Amniotic stem cell (primary cell): ENCODE measurements at places on chromosomes 2 and 18.

- no peak for DNase-seq
These were observed 21.9 kb downstream of the FOSL2 start for GRCh38 chr2:28414583-28414982.

- no peak for DNase-seq
These were observed 32.3 kb upstream of the REG3A start for GRCh38 chr2:79191816-79192215.

DNA sequence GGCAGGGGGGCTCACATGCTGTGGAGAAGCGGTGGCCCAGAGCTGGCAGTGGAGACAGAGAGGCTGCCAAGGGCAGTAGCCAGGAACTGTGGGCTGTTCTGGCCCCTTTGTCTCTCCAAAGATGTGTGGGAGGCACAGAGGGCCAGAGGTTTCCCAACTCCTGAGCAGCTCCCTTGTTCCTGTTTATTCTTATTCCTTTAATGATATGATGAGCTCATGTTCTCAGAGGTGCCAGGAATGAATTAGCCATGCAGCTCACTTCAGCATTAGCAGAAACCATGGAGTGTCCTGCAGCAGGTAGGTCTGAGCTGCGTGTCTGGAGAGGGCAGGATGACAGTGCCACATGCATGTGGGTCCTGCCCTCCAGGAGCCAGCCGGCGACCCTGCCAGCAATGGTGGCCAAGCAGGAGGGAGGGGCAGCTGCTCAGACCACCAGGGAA lies 77.9 kb upstream of the FZD7 start:
- no peak for DNase-seq

DNA sequence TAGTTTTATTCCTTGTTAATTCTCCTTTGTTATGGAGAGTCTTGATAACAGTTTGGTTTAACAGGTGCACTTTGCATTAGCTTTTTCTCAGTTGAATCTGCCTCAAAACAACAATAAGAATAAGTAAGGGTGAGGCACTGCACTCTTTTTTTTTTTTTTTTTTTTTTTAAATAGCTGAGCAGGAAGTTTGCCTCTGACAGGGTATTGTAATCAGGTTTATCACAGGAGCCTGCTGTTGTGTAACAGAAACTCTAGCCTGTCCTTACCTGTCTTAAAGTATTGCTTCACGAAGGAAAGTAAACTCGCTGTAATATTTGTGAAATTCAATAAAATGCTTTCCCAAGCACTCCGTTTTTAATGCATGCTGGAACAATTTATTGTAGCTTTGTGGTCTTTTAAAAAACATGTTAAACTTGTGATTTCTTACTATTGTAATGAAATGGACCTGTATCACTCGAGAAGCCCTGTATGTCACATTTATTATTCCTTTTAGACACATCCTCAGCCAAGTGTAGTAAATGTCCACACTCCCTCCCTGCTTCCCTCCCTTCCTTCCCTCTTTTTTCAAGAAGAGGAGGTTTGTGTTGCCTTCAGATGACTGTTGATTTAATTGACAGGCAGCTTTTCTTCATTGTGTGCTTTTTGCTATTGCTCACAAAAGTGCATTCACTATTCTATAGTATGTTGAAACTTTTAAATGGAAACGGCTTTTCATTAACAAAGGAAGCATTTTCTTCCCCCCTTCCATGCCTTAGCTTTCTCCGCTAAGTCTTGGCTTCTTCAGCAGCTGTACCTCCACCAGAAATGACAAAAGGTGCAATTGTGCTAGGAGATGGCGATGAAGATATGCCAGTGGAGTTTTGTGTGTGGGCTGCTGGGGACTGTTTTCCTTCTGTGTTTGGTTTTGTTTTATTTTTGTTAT lies 52.7 kb downstream of the TAF1B start:
- DNase-seq = no peak

DNA sequence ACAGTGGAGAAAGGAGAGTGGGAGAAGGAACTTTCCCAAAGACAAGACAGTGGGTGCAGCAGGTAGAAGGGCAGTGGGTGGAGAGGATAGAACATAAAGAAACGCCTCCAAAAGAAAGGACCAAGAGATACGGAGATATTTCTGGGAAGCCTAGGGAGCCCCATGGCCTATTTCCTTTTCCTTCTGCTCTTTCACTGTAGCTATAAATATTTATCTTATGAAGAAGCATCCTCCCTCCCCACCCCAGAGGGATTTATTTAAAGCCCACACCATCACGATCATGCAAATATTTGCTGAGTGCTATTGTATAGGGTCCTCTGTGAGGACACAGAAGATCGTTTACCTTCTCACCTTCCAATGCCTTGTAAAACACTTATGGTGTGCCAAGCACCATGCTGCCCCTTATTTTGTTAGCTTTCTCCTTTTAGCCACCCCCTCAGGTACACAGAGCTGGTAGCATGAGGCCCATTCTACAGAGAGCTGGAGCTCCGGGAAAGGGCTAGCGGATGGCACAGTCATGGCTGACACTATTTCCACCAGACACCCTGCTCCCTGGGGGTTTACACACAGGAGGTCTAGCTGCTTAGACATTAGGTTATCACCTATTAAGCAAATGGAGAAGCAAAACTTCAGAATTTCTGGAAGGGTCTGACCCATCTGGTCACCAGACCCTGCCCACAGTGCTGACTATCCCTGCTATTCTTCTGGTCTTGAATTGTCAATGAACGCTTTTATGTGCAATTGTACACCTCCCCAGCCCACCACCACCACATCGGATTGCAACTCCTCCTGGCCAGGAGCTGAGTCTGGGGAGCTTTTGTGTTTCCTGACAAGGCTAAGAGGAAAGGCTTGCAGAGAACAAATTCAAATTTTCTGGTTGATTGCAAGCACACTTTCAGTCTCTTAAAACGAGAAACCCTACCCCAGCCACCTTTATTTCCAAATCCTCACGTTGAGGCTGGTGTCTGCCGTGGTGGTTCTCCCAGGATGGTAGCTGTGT lies 91.8 kb upstream of the KLF7 start:
- DNase-seq = no peak

DNA sequence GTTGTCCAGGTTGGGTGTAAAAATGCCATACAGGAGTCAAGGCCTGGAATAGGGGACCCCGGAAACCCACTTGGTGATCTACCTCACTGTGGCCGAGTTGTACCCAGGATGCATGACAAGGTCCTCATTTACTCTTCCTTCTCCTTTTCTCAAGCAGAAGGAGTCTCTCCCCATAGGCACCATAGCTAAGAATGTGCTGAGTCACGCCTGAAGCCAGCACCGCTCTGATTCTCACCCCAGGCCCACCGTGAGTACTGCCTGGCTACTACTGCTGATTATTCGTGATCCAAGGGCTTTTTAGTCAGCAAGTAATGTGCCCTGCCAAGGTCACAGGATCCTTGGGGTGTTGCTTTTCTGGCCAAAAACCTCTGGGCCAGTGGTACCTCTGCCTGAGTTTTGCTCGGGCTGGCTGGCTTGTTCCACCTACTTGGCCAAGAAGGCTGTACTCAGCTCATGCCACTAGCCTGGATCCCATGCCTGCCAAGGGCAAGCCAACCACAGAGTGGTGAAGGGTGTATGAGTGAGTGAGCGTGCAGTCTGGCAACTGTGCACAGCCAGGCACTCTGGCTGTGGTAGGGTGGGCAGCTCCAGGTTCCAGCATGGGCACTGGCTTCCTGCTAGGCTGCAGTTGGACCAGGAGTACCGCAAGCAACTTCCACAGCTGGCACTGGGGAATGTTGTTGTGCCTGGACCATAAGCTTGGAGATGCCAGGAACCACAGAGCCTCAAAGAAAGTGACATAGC lies 650.1 kb upstream of the VRK2 start:
- no peak for DNase-seq

DNA sequence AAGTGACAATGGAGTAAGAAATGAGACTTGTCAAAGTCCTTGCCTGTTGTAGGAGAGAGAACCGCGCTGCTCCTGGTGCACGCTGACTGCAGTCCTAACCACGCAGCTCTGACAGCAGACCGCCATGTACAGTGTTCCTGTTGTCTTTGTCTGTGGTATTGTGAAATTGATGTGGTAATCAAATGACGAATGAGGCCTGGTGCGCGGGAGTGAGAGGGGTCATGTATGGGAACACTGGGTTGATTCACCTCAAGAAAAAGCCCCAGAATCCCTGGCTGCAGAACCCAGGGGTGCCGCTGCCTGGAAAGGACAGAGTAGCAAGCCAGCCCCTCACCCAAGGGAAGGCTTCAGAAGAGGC lies 64.0 kb downstream of the INPP4A start:
- no peak for DNase-seq

DNA sequence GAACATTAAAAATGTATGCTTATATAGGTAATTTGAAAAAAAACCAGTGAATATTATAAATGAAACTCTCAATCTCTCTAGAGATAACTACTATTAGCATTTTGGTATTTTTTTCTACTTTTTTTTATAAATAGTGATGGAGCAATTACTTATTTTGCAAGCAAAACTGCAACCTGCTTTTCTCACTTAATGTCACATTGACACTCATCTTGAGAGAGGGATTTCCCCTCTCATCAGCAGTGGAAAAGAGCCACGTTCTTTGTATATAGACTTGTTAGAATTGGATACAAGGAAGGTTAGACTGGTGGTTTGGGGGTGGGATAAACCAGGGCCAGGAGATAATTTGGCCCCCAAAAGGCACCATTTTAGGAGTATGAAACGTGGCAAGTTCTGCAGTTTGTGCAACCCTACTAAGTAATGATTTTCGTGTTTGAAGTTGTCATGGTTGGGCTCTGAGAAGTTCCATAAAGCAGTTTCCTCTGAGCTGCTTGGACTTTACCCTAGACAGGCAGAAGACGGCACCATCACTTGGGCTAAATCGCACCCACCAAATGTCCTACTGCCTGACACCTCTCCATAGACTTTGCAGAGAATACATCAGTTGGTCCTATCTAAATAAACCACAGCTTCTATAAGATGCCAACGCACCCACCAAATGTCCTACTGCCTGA lies 194.0 kb downstream of the ACTR3 start:
- DNase-seq = no peak

GRCh38 chr2:178480227-178481181 lies at the start of gene PLEKHA3:
Gene PLEKHA3 (plus strand): TSS chr2:178480457. CDS start chr2:178480870, 413 bp downstream.
- peak; percentile 86 for DNase-seq

GRCh38 chr2:230925879-230926765 lies 1.1 kb upstream of the GPR55 start:
- DNase-seq = no peak

- DNase-seq = no peak
These were observed 3.0 kb upstream of the ATP6V1B1 start for GRCh38 chr2:70932631-70933230.

- no peak for DNase-seq
These were observed 102.7 kb upstream of the TAF1B start for GRCh38 chr2:9740382-9741073.

GRCh38 chr2:111712940-111713515 lies 171.0 kb downstream of the ANAPC1 start:
- no peak for DNase-seq

DNA sequence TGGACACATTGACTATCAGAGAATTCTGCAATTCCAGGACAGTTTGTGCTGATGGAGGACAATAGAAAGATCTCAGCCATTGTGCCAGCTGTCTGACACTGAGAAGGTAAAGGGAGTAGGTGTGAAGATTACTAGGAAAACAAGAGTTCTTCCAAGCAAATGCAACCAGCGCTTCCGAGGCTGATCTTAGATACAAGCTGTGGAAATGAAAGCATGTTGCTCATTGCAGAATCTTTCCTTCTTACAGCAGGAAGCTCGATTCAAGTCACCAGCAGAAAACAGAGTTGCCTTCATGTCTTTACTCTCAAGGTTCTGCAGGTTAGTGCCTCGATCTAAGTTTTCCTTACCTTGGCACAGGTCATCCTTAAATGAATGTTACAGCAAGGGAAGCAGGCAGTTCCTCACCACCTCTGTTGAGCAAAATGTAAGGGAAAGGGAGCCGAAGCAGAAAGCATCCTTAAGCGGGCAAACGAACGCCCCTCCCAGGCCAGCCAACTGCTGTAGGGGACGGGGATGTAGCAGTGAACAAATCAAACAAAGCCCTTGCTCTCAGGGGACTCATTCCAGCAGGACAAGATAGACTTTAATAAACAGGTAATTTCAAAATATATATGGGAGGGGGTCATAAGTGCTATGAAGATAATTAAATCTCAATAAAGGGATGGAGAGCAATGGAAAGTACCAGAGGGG lies 54.3 kb downstream of the MARCHF4 start:
- no peak for DNase-seq

GRCh38 chr2:66271777-66272176 lies 163.1 kb upstream of the MEIS1 start:
- DNase-seq = no peak

DNA sequence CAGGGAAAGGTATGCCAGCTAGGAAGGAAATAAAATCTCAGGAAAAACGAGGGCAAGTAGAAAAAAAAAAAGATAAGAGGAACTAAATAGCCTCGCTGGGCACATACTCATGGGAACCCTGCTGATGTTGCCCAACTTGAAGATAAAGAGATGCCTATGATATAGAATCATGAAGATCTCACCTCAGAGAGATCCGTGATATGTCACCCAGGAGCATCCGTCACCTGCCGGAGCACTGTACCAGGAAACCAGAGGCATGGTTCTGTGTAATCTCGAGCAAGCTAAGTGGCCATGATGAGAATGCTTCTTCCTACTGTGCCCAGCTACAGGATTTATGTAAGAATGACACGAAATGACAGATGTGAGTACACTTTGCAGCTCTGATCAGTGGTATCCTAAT lies 40.0 kb downstream of the CYP1B1 start:
- no peak for DNase-seq

DNA sequence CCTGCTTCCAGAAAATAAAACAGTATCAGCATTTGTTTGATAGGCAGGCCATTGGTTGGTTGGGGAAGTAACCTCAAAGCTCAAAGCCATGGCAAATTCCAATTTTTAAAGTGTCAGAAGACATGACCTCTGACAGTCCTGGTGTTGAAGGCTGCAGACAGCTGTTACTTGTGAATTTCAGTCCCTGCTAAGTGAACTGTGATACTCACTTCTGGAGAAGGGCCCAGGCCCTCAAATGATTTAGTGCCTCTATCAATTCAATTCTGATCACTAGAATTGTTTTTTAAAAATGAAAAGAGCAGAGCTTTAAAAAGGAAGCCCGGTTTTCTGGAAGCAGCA lies 23.1 kb downstream of the MRPL44 start:
- no peak for DNase-seq

DNA sequence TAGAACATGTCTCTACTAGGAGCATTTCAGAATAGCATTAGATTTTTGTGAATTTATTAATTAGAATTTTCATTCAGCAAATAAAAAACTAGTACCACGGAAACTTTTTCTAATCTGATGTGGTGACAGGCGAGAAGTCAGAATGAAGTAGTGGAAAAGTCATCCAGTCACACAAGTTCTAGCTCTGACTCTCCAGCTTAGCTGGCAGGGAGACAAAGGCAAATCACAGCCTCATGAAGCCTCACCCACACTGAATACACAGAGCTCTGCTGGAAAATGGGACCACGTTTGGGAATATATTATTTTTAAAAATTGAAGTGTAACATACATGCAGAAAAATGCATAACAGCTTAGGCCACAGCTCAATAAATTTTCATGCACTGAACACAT lies 86.1 kb downstream of the L3MBTL4 start:
- DNase-seq = no peak

DNA sequence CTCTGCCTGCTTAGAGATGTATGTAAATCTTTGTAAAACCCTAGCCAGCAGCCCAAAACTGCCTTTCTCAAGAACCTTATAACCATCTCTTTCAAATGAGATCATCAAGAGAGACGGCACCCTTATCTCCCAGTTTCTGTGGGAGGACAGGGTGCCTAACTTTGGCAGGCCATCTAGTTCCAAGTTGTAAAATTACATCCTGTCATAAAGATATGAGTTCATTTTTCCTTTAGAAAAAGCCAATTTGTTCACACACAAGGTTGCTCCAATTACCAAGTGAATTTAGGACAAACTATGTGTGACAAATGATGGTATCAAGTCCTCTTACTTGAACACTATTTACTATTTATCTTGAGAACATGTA lies 65.3 kb downstream of the MEMO1 start:
- no peak for DNase-seq

- DNase-seq = no peak
These were observed 22.2 kb downstream of the ITGB1BP1 start for GRCh38 chr2:9401059-9401547.
